ENCODE measurements at places on chromosomes 7 and 10.

DNA sequence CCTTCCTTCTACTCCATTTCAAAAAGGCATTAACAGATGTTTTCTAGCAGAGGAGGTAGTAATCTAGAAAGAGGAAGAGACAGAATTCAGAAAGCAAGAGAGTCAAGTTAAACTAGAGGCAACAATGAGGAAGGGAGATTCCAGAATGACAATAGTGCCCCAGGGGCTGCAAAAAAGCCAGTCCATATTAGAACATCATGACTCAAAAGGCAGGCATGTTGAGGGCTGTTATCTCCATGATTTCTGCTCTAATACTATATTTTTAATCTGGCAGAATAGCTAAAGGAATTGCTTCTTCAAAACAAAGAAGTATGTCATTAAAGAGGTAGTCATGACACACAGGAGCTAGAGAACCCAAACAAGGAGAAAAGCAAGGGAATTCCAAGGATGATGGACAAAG is 599.6 kb downstream of the INHBA start:
- no peak for DNase-seq

- DNase-seq: no peak
Observed at GRCh38 chr7:28036696-28037095, 143.9 kb downstream of the JAZF1 start.

- DNase-seq: no peak
Observed at GRCh38 chr10:30579574-30579973, 50.0 kb downstream of the LYZL2 start.

GRCh38 chr7:124762611-124763143 is 2.9 kb downstream of the GPR37 start:
- DNase-seq: no peak

GRCh38 chr10:131982796-131983195 is 1.1 kb upstream of the BNIP3 start:
- DNase-seq: no peak

- DNase-seq: no peak
Observed at GRCh38 chr10:15461353-15462108, 90.4 kb upstream of the FAM171A1 start.

DNA sequence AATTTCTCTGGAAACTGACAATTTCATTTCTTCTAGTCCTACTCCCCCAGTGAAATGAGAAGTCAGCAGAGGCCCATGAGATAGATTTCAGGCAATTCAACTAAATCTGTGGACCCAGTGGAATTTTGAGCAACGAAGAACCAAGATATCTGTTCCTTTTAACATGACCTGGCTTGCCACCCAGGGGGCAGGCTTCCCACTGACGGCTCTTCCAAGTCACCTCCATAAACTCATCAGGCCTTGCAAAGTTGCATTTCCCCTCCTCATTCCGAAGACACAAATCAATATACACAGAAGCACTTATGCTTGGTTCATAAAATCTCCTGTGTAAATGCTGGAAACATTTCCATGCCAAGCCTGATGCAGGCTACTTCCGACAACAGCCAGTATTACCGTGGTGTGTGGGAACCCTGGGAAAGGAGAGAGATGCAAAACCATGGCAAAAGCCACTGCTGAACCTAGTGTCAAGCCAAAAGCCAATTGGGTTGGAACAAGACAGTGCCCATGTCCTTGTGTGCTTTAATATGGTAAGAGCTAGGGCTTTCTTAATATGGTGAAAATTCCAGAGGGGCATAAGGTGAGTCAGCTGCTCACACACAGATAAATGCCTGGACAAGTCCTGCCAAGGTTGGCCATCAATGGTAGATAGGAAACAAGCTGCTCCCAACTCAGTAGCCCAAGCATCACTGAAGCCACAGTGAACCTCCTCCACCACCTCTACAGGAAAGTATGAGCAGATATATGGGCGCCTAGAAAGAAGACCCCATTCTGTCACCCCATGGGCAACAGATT is 1.6 kb downstream of the FRMD4A start:
- no peak for DNase-seq

DNA sequence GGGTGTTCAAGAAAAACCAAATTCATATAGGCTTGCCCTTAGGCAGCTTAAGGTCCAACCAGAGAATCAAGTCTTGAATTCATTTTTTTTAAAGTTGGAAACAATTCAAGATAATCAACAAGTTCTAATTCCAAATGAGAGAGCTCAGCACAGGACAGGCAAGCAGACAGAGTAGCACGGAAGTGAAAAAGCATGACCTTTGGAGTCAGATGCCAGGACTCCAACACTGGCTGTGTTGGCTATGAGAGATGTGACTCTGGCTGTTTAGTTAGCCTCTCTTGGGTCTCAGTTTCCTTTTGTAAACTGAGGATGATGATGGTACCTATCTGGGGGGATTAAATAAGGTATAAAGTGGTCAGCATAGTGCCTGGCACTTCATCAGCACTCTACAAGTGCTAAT is 49.3 kb downstream of the FBXW4 start:
- DNase-seq: no peak

GRCh38 chr10:13117841-13118783 is 18.1 kb downstream of the OPTN start:
- DNase-seq: no peak

DNA sequence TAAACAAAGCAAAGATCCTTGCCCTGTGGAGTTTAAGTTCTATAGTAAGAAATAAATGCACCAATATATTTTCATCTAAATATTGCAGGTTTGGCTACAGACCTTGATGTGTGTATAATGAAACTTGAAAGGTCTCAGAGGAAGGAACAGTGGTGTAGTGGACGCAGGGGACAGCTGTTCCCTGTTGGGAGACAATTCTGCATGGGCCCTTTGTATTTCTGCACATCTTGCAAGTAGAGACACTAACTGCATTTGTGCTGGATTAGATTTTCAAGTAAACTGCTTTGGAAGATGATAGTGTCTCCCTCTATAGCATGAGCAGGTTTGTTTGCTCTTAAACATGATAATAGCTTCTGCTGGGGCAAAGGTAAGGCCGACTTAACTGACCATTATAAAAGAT is 57.5 kb upstream of the FAM133B start:
- no peak for DNase-seq

DNA sequence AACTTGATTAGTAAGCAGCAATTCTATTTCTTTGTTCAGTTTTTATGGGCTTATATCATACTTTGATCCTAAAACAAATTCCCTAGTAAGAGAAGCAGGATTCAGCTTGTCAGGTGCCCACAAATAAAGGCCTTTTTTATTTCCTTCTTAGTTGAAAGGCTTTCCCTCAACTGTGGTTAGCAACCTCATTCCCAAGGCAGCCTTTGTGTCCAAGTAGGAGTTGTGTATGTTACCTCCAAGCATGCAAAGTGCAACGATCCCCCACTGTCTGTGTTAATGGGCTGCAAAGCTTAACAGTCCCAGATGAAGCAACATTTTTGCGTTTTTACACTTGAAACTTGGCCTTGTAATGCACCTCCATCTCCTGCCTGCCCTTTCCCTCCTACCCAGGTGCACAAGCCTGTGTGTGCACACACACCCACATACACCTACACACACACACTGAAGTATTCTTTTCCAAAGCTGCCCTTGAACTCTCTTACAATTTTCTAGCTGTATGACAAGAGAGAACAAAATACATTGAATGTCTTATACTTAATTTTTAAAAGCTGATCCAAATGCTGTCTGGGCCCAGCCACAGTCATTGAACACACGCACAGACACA is 278.2 kb downstream of the SNX13 start:
- DNase-seq: no peak

Data from testis (tissue), 5 donors.